ENCODE measurements at places on chromosomes 11 and 22.

- DNase-seq: peak; percentile 22
Measured at GRCh38 chr22:32444068-32444467, 20.2 kb downstream of the BPIFC start.

- DNase-seq: no peak
Measured at GRCh38 chr22:37326726-37327125, 44.4 kb downstream of the CYTH4 start.

DNA sequence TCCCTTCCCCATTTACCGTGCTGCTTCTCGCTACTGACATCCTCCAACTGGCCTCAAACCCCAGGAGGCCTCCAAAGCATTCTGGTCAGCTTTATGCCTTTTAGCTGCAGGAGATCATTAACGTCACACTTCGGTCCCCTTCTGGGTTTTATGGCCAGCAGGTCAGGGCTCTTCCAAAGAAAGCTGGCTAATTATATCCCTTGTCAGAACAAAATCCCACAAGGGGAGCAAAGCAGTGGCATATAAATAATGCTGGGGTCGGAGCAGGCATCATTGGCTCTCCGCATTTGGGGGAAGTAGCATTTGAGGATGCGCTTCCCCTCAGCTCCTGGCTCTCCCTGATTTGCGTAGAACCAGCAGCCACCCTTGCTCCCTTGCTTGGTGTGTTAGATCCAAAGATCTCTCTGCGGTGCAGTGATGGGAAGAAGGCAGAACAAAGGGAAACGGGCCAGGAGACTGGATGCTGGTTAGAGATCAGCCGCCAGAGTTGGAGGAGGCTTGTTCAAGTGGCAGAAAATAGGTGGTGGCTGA, 117.4 kb downstream of the DBX1 start:
- no peak for DNase-seq

- DNase-seq: no peak
Measured at GRCh38 chr11:119614222-119615002, 114.6 kb downstream of the NECTIN1 start.

DNA sequence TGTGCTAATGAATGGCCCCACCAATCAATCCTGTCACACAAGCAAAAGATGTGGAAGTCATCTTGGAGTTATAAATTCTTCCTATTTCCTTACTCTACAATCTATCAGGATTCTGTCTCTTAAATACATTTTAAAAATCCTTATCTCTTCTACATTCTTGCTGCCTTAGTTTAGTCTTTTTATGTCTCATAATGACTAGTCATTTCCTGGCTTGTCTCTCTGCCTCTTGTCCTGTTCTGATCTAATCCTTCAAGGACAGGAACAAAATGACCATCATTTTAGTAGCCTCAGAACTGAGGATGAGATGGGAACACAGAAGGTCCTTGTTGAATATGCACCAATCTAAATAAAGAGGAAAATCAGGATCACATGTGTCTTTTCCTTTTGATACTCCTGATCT, 56.6 kb upstream of the LIN7C start:
- DNase-seq: no peak

GRCh38 chr11:28223577-28223976, 115.4 kb downstream of the METTL15 start:
- DNase-seq: no peak

DNA sequence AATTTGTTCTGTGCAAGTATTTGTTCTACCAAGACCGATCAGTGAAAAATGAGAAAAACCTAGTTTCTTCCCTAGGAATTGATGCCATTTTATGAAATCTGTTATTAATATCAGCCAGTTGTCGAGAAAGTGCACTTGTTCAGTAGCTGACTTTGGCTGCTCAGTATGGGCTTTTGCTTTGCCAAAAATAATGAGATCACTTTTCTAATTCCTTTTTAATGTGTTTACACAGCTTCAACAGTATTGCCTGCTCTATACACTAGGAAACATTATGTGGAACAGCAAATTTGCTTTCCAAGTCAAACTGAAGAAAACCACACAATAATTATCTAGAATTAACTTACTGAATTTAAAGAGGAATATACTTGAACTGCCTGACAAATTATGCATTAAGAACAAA, 34.4 kb downstream of the SCUBE2 start:
- DNase-seq: no peak

DNA sequence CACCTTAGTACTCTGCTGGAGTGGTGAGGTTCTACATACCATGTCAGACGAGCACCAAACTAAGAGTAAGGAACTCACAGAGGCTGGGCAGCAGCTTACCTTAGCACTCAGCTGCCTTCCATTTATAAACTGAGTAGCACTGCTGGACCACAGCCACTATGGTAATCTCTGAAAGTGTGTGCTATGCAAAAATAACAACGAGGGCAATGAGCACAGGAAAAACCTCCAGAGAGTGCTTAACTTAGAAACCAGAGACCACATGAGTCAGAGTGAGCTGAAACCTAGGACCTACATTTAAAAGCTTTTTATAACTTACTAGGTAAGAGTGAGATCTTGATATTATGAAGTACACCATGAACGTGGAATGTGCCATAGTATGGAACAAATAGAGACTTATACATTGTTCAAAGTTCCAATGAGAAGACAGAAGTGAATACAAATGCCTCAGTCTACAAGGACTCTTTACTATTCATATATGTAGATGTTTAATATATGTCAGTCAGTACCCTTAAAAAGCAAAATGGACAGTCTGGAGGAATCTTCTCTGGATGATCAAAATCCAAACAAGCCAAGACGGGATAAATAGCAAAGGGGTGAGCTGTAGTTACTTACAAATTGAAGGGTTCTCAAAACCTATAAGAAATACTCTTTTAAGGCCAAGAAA, 17.2 kb upstream of the CD59 start:
- no peak for DNase-seq

GRCh38 chr11:126415128-126415527, 59.6 kb downstream of the ST3GAL4 start:
- DNase-seq: no peak

- DNase-seq: peak; percentile 32
Measured at GRCh38 chr11:34053161-34053686, 1.7 kb downstream of the CAPRIN1 start.

DNA sequence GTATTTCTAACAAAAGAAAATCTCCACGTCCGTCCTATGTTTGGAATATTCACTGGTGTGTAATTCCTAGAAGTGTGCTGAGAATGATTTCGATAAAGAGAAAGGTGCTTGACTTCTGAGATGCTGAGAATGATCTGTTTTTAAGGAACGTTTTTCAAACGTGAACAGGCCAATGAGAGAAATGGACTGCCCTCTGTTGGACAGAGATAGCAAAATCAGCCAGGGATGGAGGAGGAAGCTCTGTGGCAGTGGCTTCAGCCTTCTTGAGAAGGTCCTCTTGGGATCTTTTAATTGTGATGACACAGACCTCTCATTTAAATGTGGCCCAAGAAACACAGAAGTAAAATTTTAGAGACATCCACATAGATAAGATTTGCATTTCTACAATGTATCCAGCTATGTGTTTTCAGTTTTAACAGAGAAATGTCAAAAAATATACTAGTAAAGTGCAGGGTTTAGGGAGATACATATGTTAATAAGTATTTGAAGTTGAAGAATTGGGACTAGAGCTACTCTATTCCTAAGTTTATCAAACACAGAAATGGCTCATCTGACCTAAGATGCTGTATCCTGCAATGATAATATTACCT, 84.0 kb upstream of the RCN1 start:
- DNase-seq: peak; percentile 19

- DNase-seq: peak; percentile 23
Measured at GRCh38 chr22:35299217-35299672, 449 bp upstream of the TOM1 start.

- DNase-seq: no peak
Measured at GRCh38 chr11:65290448-65291165, 24.1 kb upstream of the CDC42EP2 start.

DNA sequence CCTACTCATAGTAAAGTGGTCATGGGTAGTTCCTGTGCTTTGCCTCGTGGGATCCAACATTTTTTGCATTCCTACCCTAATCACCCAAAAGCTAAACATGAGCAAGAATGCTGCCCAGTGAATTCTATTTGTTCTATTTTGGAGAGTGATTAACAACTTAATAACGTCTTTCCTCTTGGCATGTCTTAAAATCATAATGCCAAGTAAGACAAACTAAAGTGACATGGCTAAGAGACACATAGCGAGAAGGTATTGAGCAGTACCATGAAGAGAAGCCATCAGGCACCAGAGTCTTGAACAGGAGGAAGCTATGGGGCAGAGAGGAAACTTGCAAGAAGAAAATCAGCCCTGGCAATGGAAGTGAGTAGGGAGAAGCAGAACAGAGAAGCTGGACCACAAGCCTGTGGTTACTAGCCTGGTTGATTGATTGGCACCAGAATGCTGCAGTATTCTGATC, 32.0 kb downstream of the EXPH5 start:
- no peak for DNase-seq

- no peak for DNase-seq
Measured at GRCh38 chr11:75398906-75399305, 412 bp upstream of the RPS3 start.

- DNase-seq: no peak
Measured at GRCh38 chr11:2142762-2143202, 3.6 kb upstream of the IGF2 start.

DNA sequence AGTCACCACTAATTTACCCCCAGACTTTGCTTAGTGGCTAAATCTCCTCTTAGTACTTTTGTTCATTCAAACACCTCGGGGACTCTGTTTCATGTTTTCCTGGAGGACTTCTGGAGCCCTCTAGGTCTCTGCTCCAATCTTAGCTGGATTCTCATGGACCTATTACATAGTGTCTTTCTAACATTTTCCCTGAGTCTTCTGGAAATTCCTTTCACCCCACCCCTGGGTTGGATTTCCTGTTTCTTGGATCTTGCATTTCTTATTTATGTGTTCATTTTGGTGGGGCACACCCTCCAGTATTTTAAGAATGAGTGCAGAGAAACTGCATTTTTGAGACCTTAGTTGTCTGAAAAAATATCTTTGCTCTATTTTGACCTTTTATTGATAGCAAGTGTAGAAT, 220.1 kb downstream of the BLID start:
- DNase-seq: no peak

- DNase-seq: no peak
Measured at GRCh38 chr11:63536669-63537292, at the start of gene PLAAT4. Gene PLAAT4, plus strand, starts transcription at chr11:63536808. Its CDS starts 61 bp downstream, at chr11:63536869.

- no peak for DNase-seq
Measured at GRCh38 chr11:64989416-64989815, 7.4 kb downstream of the BATF2 start.

GRCh38 chr22:35449829-35450689, 50.1 kb downstream of the MCM5 start:
- DNase-seq: no peak

DNA sequence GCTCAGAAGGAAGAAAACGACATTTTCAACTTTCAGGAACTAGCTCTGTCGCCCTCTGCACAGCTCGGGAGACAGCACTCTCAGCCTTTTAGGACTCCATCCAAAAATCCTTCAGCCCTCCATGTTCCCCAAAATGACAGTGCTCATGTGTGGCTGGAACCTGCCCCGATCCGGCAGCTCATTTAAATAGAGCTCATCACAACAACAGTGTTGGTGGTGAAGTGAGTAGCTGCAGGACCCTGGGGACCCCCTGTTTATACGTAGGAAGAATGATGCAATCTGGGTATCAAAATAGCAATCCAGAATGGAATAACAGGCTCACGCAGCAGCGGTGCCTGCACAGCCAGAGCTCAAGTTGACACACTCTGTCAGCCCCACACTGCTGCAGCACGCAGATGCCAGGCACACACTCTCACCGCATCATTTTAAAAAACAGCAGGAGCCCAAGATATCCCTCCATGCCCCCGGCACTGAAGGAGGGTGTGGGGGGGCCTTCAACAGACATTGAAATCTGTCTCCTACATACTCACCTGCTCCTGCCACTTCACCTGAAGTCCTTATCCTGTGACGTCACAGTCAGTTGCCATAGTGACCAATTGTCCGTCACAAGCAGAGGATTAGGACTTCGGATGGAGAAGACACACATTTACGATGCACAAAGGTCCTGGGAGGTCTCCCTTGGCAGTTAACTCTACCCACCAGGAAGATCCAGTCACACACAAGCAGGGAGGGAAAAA, 24.0 kb downstream of the TRIM66 start:
- peak; percentile 78 for DNase-seq

DNA sequence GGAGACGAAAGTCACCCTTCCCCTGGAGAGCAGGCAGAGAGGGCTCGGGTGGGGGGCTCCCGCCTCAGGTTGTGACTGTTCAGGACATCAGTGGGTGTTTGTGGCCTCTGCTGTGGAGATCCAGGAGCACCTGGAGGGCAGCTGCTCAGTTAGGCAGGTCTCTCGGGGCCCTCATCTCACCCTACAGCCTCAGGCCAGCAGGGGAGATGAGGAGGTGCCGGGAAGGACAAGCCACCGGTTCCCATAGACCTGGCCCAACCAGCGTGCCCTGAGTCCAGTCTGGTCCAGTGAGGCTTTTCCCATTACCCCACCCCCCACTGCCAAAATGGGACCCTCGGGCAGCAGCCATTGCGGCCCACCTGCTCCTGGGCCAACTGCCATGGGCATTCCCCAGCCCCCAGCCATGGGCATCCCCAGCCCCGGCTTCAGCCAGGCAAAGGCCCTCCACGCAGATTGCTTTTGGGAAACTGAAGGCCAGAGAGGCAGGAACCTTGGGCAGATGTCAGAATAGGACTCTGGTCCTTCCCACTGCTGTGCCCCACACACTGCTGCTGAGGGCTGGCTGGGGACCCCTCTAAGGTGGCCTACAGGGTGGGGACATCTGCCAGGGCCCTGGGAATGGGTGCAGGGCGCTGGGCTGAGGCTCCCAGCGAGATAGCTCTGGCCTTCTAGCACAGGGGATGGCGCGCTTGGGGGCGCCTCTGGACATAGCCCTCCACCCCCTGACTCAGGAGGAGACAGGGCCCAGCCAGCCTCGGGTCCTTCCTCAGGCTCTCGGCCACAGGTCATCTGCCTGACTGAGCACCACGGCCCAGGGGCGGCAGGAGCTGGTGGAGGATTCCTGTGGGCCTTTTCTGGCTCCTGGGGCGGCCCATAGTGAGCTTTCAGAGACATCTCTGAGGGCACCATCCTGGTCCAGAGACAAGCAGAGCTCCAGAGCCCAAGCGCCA, 4.8 kb downstream of the PIM3 start:
- no peak for DNase-seq

DNA sequence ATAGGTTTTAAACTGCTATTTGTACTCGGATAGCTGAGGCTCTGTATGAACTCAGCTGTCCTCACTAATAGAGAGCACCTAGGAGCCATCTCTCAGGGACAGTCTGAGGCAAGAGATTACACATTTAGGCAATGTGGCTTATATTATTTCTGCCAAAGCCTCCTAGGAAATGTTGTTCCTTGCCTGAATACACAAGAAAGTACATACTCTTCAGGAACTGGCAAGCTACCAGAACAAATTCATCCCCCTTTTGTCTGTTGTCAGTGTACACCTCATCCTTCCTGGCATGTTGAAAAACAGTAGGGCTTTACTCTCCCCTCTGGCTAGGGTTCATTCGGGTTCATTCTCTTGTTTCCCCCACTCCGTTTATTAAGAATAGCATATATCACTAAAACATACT, 615.9 kb upstream of the FAT3 start:
- DNase-seq: no peak

All from NCI-H1930 (cell line).